ENCODE measurements at places on chromosomes 12 and 14.

DNA sequence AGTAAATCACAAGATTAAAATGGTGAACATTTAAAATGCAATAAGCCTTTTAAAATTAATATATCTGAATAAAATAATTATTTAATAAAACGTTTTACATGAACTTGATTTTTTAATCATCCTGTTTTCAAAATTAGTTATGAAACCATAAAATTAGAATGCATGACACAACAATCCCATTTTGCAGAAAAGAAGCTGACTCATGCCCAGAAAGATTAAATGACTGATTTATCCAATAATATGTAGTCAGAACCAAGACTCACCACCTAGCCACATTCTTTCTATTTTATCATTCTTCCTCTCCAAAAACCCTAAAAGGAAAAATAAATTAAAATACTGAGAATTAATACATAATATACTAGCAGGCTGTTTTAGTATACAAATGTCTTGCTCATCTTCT is 83.0 kb upstream of the LGR5 start:
- no peak for DNase-seq
- no peaks in the 10 kb centered on the region for H3K27me3 ChIP-seq

DNA sequence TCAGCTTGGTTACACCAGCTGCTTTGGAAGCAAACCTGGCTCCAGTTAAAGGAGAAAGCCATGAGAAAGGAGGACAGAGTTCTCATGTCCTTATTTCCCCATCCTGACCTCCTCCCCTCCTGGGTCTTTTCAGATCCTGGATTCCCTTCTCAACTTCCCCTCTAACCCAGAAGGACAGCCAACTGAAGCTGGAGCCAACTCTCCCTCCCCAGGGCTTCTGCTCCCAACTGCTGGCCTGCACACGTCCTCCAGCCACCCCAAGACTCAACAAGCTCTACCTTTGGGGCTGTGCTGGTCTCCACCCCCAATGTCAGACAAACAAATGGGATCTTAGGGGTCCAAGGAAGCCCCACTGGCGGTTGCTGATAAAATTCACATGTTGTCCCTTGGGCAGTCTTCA is 651.1 kb upstream of the TBX3 start:
- no peak overlapping the region for H3K4me3 ChIP-seq
- no peak for DNase-seq
- no peaks in the 10 kb centered on the region for H3K27me3 ChIP-seq
- H3K27ac ChIP-seq = peak overlapping the region; percentile 27
- H3K4me1 ChIP-seq = peaks cover 35% of the 10 kb centered on the region
- H3K36me3 ChIP-seq = no peaks in the 10 kb centered on the region

GRCh38 chr12:122106843-122107242 is 28.3 kb downstream of the MLXIP start:
- H3K27ac ChIP-seq = no peak overlapping the region
- no peaks in the 10 kb centered on the region for H3K36me3 ChIP-seq
- peaks cover 45% of the 10 kb centered on the region for H3K4me1 ChIP-seq
- no peak for DNase-seq

GRCh38 chr12:131229426-131230339 is 276.0 kb downstream of the ADGRD1 start:
- peak overlapping the region; percentile 44 for H3K27ac ChIP-seq
- H3K36me3 ChIP-seq = no peaks in the 10 kb centered on the region
- H3K4me1 ChIP-seq = peaks cover 16% of the 10 kb centered on the region
- H3K27me3 ChIP-seq = no peaks in the 10 kb centered on the region
- DNase-seq = no peak

- peak overlapping the region; percentile 50 for H3K27ac ChIP-seq
- H3K4me3 ChIP-seq = no peak overlapping the region
- no peaks in the 10 kb centered on the region for H3K36me3 ChIP-seq
- no peaks in the 10 kb centered on the region for H3K27me3 ChIP-seq
- peaks cover 4% of the 10 kb centered on the region for H3K4me1 ChIP-seq
Observed at GRCh38 chr12:4700621-4701026, 19.6 kb upstream of the GALNT8 start.

GRCh38 chr12:117525766-117526165 is 164.3 kb upstream of the NOS1 start:
- H3K27me3 ChIP-seq = no peaks in the 10 kb centered on the region
- no peaks in the 10 kb centered on the region for H3K4me1 ChIP-seq
- no peak overlapping the region for H3K4me3 ChIP-seq

DNA sequence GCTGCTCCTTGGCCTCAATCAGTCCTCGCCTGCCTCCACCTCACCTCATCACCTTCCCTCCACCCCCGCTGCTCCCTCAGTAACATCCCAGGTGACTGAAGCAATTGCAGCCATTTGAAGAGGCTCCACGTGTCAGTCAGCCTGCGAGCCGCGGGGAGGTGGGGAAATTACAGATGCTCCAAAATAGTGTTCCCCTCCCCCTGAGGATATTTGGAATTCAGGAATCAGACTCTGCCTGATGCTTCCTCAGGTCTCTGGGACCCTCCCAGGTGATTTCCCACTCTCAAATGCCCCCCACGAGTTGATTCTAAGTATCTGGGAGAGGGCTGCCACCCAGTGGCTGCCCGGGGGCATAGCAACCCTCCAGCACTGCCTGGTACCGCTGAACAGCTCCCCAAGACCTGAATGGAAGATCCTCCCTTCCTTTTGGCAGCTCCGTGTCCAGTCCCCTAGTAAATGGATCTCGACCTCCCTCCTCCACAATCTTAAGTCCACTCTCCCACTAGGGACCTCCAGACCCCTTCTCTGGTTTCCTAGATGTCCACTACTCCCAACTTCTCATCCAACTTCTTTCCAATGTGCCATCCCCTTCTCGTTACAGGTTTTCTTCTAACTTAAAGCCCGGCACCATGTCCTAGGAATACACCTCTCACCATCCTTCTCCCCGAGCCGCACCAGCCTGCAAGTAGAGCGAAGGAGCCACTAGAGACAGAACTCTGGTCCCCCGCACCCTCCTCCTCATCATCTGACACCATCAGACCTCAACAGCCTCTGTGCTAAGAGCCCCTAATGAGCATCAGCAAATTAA is 1.4 kb upstream of the ASIC1 start:
- no peak overlapping the region for H3K27ac ChIP-seq
- no peaks in the 10 kb centered on the region for H3K27me3 ChIP-seq
- DNase-seq = no peak
- no peaks in the 10 kb centered on the region for H3K36me3 ChIP-seq

DNA sequence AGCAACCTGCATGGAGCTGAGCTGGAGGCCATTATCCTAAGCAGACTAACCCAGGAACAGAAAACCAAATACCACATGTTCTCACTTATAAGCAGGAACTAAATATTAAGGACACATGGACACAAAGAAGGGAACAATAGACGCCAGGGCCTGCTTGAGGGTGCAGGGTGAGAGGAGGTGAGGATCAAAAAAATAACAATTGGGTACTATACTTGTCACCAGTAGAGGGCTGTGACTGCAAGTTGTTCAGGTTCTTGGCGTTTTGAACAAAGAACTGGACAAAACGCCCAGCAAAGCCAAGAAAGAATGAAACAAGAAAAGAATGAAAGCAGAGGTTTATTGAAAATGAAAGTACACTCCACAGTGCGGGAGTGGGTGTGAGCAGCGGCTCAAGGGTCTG is 208.5 kb upstream of the NEDD1 start:
- H3K27ac ChIP-seq = no peak overlapping the region
- no peaks in the 10 kb centered on the region for H3K27me3 ChIP-seq
- no peak for DNase-seq
- H3K4me1 ChIP-seq = no peaks in the 10 kb centered on the region

- H3K4me1 ChIP-seq = peaks cover 14% of the 10 kb centered on the region
- H3K27ac ChIP-seq = no peak overlapping the region
- no peak for DNase-seq
- no peak overlapping the region for H3K4me3 ChIP-seq
- H3K36me3 ChIP-seq = no peaks in the 10 kb centered on the region
Observed at GRCh38 chr12:94643606-94644005, 6.8 kb downstream of the TMCC3 start.

GRCh38 chr12:46926526-46926925 is 100.7 kb upstream of the SLC38A4 start:
- no peak overlapping the region for H3K4me3 ChIP-seq
- no peaks in the 10 kb centered on the region for H3K4me1 ChIP-seq
- no peaks in the 10 kb centered on the region for H3K36me3 ChIP-seq
- no peak for DNase-seq
- no peak overlapping the region for H3K27ac ChIP-seq
- no peaks in the 10 kb centered on the region for H3K27me3 ChIP-seq

DNA sequence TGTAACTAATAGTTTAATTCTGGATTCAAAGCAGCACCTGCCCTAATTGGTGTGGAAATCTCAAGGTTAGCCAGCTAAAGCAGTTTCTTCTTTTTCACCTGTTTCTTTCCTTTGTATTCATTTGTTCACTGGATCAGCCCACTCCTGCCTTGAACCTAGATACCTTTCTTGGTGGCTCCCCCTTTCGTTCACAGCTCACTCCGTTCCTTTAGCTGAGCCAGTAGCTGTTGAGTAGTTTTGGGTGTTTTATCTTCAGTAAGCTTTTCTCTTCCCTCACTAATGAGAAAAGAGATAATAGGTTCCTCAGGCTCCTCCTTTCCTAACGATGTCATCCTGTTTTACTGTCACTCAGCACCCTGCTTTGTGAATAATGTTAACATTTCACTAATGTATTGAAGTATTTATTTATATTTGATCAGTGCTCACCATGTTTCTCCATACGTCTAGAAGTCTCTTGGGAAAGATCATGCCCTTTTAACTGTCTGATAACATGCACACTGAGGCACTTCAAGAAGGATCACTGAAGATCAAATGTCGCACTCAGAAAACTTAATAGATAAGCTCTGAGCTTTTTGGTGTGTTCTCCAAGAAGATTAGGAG is 121.1 kb downstream of the TGFB3 start:
- no peaks in the 10 kb centered on the region for H3K4me1 ChIP-seq
- H3K27ac ChIP-seq = peak overlapping the region; percentile 40
- DNase-seq = no peak
- no peaks in the 10 kb centered on the region for H3K27me3 ChIP-seq

- H3K4me1 ChIP-seq = no peaks in the 10 kb centered on the region
- H3K36me3 ChIP-seq = no peaks in the 10 kb centered on the region
- H3K27me3 ChIP-seq = no peaks in the 10 kb centered on the region
- no peak overlapping the region for H3K4me3 ChIP-seq
Observed at GRCh38 chr12:129607301-129607700, 296.5 kb downstream of the TMEM132D start.

GRCh38 chr14:23517650-23518326 is 33.8 kb downstream of the ZFHX2 start:
- no peak overlapping the region for H3K27ac ChIP-seq
- H3K36me3 ChIP-seq = no peaks in the 10 kb centered on the region
- no peaks in the 10 kb centered on the region for H3K27me3 ChIP-seq
- no peaks in the 10 kb centered on the region for H3K4me1 ChIP-seq
- DNase-seq = no peak
- no peak overlapping the region for H3K4me3 ChIP-seq

- no peak overlapping the region for H3K4me3 ChIP-seq
- H3K4me1 ChIP-seq = no peaks in the 10 kb centered on the region
- no peaks in the 10 kb centered on the region for H3K27me3 ChIP-seq
- H3K27ac ChIP-seq = no peak overlapping the region
- no peaks in the 10 kb centered on the region for H3K36me3 ChIP-seq
Observed at GRCh38 chr14:48527832-48528231, 852.4 kb upstream of the MDGA2 start.

GRCh38 chr14:104563742-104564615 is 15.6 kb upstream of the C14orf180 start:
- DNase-seq = no peak
- H3K27ac ChIP-seq = no peak overlapping the region
- H3K27me3 ChIP-seq = peaks cover 3% of the 10 kb centered on the region
- no peaks in the 10 kb centered on the region for H3K36me3 ChIP-seq
- peaks cover 12% of the 10 kb centered on the region for H3K4me1 ChIP-seq

GRCh38 chr14:53035336-53036210 is 84.7 kb upstream of the FERMT2 start:
- no peak overlapping the region for H3K4me3 ChIP-seq
- H3K27me3 ChIP-seq = no peaks in the 10 kb centered on the region
- H3K36me3 ChIP-seq = no peaks in the 10 kb centered on the region
- H3K4me1 ChIP-seq = peaks cover 9% of the 10 kb centered on the region

DNA sequence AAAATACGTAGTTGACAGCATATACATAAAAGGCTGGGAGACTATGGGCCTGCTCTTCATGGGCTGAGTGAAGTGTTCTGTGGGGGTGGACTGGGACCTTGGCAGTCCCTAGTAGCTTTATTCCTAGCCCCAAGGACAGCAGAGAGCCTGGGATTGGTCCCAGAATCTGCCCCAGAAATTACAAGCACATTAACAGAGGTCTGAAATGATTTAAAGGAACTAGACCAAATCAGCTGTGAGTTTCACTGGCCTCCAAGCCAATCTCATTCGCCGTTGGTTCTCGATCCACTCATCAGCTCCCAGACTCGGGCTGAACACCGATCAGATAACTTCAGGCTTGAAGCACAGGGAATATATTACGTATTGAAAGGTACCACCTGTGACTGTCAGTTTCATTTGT is 77.0 kb upstream of the PSMC1 start:
- DNase-seq = no peak
- no peak overlapping the region for H3K27ac ChIP-seq
- H3K4me1 ChIP-seq = no peaks in the 10 kb centered on the region
- H3K4me3 ChIP-seq = no peak overlapping the region

Measured in vagina (tissue), 2 donors.